ENCODE measurements at places on chromosomes 11 and 22. TPM values are rescaled to one million over a fixed set of nuclear protein-coding genes. Genes with fewer than 3 reads are reported as not detected.

Gene SLC5A12
- not detected for total RNA-seq

Gene PGM2L1
- total RNA-seq: 2.1 TPM

Gene EHF
- 2.9 TPM for total RNA-seq

Gene NPAT
- 7.4 TPM for total RNA-seq

Gene CELF1
- 96.2 TPM for total RNA-seq

Gene CRYBB2
- total RNA-seq: not detected

Gene ABCG4
- 1.3 TPM for total RNA-seq

Gene RBMXL2
- total RNA-seq: not detected

Gene ASPHD2
- 0.19 TPM for total RNA-seq

Gene DNAJB13
- not detected for total RNA-seq

- no peak for DNase-seq
These were observed 2.2 kb downstream of the PLA2G3 start for GRCh38 chr22:31138126-31138525.

GRCh38 chr11:114883472-114883871, 205.1 kb downstream of the NXPE2 start:
- DNase-seq: no peak

GRCh38 chr11:117836077-117836960, 11.8 kb upstream of the FXYD2 start:
- DNase-seq: peak; percentile 20

DNA sequence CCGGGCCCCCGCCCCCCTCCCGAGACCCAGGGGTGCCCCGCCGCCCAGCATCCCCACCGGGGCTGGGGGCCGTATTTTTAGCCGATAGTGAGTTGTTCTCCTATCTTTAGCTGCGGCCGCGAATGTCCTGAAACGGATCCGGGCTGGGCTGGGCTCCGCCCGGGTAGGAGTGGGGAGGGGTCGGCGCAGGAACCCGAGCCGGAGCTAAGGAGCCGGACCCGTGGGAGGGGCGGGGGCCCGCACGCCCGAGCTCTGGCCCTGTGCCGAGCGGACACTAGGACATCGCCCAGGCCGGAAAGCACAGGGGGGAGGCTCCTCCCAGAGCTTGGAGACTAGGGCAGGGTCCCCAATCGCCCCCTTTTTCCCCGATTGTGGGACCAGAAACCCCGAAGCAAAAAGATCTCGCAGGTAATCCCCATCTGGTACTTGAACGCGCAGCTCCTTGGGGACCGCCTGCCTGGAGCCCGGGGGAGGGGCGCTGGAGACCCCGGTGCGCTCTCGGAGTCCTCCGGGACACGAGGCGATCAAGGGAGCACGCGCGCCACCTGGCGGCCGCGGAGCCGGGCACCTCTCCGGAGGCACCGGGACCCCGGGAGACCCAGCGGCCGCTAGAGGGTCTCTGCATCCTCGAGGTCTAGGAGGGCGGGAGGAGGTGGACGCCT, 669 bp downstream of the CDC42EP2 start:
- DNase-seq: peak; percentile 93

GRCh38 chr11:128052912-128053641, 534.3 kb downstream of the ETS1 start:
- DNase-seq: no peak

DNA sequence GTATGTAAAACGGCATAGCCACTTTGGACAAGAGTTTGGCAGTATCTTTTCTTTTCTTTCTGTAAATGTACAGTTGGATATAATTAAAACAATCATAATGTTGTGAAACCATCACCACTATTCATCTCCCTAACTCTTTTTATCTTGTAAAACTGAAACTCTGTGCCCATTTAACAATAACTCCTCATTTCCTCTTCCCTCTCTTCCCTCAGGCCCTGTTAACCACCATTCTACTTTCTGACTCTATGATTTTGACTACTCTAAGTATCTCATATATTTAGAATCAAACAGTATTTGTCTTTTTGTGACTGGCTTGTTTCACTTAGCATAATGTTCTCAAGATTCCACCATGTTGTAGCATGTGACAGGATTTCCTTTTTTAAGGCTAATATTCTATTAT, 10.2 kb downstream of the SCUBE2 start:
- no peak for DNase-seq

DNA sequence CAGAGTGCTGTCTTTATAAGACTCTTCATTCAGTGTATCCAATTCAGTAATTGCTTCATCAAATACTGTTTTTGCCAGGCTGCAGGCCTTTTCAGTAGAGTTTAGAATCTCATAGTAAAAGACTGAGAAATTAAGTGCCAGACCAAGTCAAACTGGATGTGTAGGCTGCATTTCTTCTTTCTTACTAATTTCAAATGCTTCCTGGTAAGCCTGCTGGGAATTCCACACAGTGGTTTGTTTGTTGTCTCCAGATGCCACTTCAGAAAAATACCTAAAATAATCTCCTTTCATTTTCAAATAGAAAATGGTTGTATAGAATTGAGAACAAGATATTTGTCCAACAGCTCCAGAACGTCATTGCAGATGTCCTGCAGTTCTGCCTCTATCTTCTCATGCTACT, 34.7 kb downstream of the LDHAL6A start:
- no peak for DNase-seq

GRCh38 chr22:22449819-22450218, 58.7 kb downstream of the ZNF280B start:
- DNase-seq: no peak

DNA sequence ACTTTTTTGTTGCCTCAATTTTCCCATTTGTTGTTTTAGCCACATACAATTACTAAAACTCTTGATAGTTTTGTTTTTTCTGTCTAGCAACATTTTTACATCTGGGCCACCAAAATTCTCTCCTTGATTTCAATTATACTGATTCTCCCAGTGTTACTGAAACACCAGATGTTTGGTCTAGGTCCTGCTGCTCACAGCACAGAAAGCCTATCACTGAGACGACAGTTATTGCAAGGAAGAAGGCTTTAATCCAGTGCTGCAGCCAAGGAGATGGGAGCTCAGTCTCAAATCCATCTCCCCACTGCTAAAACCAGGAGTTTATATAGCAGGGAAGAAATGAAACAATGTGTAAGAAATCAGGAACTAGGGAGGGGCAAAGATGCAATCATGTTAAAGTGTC, 837.7 kb upstream of the CNTN5 start:
- no peak for DNase-seq

- peak; percentile 78 for DNase-seq
These were observed 49.6 kb downstream of the PDE2A start for GRCh38 chr11:72624496-72625201.

GRCh38 chr11:10302744-10303557, 1.9 kb upstream of the ADM start:
- DNase-seq: peak; percentile 94

DNA sequence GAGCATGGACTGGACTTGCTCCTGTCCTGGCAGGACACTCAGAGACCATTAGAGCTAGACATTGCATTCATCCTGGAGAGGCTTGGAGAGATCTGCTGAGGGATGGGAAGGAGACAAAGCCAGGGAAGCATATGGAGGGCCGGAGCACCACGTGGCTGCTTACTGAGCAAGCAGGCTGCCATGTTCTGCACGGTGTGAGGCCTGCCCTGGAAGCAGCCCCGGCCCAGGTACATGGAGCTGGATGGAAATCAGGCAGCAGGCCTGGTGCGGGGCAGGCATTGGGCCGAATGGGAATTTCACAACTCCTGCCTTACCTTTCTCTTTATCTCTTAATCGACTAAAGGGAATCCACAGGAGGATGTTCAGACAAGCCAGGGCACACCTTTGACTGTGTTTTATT, 371.5 kb downstream of the OPCML start:
- no peak for DNase-seq

DNA sequence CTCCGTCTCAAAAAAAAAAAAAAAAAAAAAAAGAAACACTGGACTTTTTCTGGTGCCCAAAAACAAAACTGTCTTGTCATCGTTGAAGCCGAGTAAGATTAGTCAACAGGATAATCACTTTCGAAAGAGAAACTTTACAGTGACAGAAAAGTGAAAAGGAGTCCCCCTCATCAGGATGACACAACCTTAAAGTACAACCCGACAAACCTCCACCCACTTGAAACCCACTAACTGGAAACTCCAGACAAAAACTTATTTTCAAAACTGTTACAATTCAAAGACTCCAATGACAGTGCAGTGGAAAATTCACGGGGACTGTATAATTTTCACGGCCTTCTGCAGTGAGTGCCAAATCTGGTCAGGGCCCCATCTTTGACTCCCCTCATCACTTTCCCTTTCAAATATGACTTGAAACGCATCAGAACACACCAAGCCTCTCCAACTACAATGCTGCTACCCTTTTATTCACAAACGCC, 1.3 kb downstream of the DENND5A start:
- DNase-seq: no peak

GRCh38 chr11:83162377-83162776, 5.4 kb downstream of the PCF11 start:
- DNase-seq: no peak

DNA sequence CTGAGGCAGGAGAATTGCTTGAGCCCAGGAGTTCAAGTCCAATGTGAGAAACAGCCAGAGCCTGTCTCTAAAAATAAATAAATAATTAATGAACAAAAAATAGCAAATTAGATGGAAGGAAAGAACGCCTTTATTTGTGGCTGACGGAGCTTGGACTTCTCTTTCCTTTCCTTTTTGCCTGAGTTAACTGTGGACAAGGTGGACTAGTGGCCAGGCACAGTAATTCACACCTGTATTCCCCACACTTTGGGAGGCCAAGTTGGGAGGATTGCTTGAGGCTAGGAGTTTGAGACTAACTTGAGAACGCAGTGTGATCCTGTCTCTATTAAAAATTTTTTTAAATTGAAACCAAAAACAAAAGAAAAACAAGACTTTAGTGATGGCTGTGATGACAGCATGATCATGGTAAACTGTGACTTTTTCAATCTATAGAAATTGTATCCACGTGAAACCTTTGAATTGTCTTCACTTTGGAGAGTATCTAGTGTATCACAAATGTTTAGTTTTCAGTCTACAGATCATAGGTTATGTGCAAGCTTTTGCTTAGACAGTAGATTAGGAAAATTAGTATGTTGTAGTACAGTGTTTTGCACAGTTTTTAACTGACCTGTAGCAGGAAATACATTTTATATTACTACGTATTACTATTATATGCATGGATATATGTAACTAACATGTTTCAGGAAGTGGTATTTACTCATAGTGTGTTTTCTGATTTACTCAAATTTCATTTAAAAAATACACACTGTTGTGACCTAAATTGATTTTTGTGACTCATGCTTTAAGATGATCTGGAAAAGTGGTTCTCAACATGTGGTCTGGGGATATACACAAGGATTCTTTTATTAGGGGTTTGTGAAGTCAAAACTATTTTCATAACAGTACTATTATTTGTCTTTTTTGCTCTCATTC, 42.1 kb downstream of the KDM2A start:
- DNase-seq: no peak

DNA sequence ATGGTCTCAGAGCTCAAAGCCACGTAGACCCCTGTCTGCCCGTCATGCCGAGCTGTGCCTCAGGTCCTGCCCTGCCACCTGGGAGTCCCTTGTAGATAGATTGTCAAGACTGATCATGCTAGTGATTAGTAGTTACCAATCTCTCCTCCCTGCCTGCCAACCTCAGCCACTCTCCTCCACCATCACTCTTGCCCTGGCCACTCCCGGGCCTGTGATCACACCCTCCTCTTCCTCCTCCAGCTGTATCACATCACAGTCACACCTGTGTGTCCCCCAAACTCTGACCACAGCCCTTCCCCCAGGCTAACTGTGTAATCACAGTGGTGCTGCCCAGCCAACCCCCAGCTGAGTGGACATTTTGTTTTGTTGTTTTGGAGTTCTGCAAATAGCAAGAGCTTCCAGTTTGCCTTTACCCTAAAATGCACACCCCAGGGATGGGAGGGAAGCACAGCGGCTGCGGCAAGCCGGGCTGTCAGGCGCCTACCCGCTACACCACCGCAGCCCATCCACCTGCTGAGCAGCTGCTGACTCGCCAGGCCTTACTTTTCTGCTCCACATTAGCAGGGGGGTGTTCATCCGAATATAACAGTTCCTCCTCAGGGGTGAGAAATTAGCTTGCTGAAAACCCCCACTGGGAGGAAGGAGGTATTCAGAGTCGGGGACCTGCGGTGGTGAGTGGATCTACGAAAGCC, 45.8 kb downstream of the LRFN4 start:
- no peak for DNase-seq

- DNase-seq: no peak
These were observed 64.9 kb downstream of the LIF start for GRCh38 chr22:30181459-30182349.

GRCh38 chr11:9269492-9270013, 4.4 kb upstream of the DENND5A start:
- no peak for DNase-seq

Measured in Right ventricle myocardium inferior (tissue), 1 donor.